ENCODE measurements at places on chromosomes 2 and 18.
A peak's percentile ranks its signal among the peaks of the same experiment; 100 is the strongest.

DNA sequence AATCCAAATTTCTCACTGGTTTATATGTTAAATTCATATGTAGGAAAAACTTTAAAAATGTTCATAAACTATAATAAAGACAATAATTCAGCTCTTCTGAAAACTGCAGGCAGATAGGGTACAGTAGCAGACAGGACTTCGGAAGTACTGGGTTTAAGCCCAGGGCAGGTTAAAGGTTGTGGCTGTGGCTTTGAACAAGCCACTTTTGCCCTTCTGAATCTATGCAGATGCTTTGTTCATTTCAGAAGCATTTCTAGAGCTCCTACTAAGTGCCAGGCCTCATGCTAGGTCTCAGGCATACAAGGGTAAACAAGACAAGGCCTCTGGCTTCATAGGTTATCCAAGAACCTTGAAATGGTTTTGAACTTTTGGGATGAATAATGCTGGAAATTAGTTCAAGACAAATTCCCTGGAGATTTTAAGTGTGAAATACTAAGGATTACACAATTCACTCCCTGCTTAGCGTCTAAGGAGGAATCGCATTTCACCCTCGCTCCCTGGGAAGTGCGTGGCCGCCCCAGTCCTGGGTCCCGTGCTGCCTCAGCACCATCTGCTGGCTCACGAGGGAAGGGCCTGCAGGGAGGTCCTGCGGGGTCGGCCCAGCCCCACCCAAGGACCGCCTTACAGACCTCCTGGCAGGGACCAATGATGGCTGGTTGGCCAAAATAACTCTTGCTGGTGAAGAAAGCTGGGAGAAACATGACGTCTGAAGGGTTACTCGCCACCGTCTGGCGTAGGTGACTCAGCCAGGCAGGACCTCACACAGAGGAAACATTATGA lies 67.7 kb upstream of the L3MBTL4 start:
- DNase-seq = no peak

DNA sequence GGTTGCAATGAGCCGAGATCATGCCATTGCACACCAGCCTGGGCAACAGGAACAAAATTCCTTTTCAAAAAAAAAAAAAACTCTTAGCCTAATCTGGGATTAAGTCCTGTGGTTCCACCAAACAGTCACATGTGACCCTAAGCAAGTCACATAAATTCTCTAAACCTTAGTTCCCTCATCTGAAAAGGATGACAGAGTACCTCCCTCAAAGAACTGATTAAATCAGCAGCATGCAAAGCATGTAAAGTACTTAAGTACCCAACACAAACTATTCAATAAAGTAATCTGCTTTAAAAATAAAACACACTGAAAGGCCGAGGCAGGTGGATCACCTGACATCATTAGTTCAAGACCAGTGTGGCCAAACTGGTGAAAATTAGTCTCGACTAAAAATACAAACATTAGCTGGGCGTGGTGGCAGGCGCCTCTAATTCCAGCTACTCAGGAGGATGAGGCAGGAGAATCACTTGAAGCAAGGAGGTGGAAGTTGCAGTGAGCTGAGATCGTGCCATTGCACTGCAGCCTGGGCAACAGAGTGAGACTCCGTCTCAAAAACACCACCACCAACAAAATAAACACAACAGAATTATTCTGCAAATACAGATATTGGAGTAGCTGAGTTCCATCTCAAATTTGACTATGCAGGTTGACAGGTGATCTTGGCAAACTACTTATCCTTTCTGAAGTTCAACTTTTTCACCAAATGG lies 7.0 kb downstream of the USP34 start:
- no peak for DNase-seq

DNA sequence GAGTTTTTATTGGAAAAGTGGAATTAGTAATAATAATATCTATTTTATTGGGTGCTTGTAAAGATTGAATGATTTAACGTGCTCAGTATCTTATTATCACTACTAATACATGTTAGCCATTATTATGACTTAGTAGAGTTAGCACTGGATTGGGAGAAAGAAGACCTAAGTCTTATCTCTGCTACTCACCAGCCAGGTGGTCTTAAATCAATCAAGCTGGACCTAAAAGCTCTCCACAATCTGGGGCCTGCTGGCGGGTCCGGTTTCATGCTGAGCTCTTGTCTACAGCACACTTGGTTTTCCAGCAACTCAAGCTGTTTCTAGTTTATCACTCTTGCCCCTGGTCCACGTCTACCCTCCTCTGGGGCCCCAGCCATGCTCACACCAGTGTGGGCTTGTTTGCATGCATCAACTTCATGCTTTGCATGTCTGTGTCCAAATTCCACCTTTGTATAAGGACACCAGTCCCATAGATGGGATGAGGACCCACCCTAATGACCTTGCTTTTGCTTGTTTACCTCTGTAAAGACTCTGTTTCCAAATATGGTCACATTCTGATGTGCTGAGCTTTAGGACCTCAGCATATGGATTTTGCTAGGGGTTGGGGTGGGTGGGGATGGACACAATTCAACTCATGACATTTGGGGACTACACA lies 363.1 kb downstream of the LPIN1 start:
- DNase-seq = no peak

- no peak for DNase-seq
These were observed 91.2 kb downstream of the SMAD7 start for GRCh38 chr18:48859311-48860268.

- DNase-seq = no peak
These were observed 97.6 kb downstream of the POLE4 start for GRCh38 chr2:75055820-75056675.

DNA sequence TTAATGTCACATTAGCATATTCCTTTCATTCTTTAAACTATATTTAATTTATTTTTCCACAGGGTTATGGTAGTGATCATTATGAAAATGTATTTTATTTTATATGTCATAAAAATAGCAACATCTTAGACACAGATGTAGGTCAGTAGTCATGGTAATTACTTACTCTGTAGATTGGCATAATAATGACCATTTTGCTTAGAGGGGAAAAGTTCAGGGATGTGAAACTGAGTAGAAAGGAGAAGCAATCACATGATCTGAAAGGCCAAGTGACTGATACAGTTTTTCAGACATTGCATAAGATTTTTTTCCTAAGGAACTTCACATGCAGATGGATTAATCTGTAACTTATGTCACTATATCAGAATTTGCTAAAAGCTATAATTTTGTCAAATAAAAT lies 286.9 kb downstream of the CTNNA2 start:
- DNase-seq = no peak

GRCh38 chr2:196176142-196176738 lies 4.9 kb upstream of the STK17B start:
- peak; percentile 89 for DNase-seq

DNA sequence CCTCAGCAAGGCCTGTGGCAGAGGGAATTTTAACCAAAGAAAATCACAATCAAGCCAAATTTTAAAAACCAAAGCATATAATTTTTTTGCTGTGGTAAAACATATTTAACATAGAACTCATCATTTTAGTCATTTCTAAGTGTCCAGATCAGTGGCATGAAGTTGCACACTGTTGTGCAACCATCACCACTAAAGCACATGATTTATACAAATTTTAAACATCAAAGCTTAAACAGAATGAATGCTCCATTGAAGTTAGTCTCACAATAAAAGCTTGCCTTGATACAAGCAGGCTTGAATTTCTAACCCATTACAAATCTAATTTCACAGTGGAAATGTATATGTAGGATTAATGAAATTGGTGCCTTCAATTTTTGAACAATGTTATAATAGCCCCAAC lies 31.2 kb downstream of the FTCDNL1 start:
- no peak for DNase-seq

- DNase-seq = no peak
These were observed 207.6 kb downstream of the ANAPC1 start for GRCh38 chr2:111676291-111676822.

DNA sequence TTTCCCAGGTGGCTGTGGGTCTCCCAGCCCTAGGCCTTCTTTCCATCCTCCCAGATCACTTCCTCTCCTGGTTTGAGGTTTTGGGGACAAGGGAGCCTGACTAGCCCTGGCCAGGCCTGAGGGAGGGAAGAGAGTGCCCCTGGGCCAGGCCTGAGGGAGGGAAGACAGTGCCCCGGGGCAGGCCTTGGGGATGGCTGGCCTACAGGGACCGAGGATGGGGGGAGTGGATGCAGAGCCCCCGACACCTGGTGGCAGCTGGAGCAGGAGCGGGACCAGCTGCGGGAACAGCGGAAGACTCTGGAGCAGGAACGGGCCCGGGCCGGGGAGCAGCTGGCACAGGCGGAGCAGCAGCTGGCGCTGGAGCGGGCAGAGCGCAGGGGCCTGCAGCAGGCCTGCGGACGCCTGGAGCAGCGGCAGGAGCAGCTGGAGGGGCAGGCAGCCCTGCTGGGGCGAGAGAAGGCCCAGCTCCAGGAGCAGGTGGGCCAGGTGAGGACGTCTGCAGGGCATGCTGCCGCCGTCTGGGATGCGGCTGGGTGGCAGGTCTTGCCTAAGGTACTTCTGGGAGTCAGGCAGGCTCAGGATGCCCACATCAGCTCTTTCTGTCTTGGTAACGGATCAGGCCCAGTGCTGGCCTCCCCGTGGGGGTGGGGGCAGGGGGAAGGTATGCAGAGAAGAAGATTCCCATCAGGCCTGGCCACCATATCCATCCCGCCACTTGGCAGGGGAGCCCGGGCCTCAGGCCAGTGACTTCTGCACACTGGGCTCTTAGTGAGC lies 29.2 kb downstream of the CROCC2 start:
- DNase-seq = no peak

DNA sequence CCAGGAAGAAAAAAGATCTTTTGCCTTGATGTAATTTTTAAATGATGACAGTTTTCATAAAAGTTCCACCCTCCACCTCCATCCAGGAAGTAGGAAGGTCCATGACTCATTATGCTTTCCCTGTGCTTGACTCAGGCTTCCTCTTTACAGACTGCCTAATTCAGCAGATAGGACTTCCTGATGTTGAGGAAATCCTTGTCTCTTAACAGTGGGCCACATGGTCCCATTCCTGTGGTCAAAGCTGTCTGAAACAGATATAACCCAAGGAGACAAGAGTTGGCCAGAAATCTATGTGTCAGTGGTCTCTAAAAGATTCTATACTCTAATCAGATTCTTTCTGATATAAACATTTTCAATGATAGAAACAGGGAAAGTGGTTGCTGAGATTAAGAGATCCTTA lies 119.1 kb downstream of the BAZ2B start:
- no peak for DNase-seq

GRCh38 chr18:10526561-10526949 lies 728 bp downstream of the NAPG start:
- DNase-seq = no peak

DNA sequence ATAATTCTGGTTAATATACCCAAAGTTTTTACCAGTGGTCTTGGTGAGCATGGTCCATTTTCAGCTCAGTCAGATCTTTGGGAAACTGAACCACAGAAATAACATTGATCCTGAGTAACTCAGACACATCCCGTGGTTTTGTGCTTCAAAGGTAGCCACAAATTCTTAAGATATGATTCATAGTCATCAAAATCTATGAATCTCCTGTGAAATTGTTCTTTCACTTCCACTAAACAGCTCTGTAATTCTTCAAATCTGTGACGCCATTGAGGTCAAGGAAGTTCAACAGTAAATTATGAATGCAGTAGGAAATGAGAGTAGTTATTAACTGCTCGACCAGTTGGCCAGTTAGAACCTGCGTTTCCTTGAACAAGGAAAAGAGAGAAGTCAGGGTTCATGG lies 147.3 kb downstream of the IRS1 start:
- no peak for DNase-seq

DNA sequence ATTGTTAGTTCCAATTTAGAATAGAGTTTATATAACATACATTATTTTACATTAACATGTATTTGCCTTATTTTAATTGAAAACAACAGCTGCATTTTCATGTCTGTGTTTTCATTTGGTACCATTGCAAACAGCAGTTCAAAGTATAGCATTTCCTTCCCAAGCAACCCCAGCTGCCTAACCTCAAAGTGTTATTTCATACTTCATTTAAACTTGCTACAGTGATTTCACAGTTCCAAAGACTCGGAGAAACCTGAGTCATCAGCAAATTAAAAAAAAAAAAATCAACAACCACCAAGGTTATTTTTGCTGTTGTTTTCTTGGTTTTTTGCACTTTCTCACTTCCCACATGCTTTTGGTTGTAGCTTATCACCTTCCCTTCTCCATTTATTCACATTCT lies 236.5 kb upstream of the SPHKAP start:
- no peak for DNase-seq

DNA sequence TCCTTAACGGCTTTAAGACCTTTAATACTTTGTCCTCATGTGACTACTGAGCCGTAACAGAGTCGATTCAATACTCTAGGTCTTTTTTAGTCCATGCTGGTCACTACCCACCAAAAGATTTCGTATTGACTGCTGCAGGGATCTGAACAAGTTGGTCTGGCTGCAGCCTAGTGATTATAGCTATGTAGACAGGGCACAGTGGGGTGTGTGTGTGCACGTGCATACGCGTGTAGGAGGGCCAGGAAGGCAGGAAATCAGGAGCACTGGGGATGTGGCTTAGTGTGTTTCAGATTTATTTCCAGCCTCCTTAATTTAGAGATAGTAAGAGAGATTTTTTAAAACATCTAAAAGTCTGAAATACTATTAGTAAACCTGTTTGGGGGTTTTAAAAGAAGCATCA lies 161.4 kb downstream of the MYO3B start:
- DNase-seq = no peak

- DNase-seq = no peak
These were observed 89.5 kb upstream of the LMAN1 start for GRCh38 chr18:59448546-59448945.

DNA sequence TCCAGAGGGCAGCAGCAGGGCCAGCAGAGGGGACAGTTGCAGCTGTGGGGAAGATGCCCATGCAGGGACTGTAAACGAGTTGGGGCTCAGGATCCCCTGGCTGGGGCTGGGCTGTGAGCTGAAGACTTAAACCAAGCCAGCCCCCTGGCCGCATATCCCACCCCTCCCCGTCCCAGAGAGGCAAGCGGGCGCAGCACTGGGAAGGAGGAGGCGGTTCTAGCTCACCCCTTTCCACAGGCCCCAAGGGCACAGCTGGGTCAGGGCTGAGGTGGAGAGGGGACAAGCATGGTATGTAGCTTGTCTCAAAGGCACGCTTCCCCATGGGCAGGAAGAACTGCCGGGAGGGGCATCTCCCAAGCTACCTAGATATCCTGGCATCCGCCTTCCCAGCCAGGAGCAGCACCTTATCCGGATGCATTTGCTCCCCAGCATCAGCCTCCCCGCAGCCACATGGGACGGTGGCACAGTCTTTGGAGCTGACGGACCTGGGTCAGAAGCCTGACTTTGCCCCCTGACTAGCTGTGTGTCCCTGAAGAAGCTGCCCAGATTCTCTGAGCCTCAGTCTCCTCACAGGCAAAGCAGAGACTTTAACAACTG lies 75.9 kb downstream of the TFCP2L1 start:
- DNase-seq = no peak

GRCh38 chr2:135980434-135981079 lies 4.9 kb downstream of the DARS1 start:
- DNase-seq = no peak

- DNase-seq = no peak
These were observed 137.8 kb upstream of the RND3 start for GRCh38 chr2:150625303-150625702.

Data from stimulated activated naive CD8-positive, alpha-beta T cell treated with anti-CD3 and anti-CD28 coated beads, Interleukin-15, amount 100 ng/mL, for 72 hours (primary cell).